ENCODE measurements at places on chromosomes 13 and 19.

GRCh38 chr19:39154100-39154628 is 28.6 kb downstream of the PAK4 start:
- no peak for DNase-seq

GRCh38 chr19:39525205-39525604 is 7.4 kb downstream of the EID2B start:
- DNase-seq, result no peak

- DNase-seq, result no peak
Observed at GRCh38 chr19:54316746-54317107, 3.8 kb upstream of the LILRA5 start.

GRCh38 chr19:45998834-45999233 is 3.6 kb downstream of the CCDC61 start:
- no peak for DNase-seq

DNA sequence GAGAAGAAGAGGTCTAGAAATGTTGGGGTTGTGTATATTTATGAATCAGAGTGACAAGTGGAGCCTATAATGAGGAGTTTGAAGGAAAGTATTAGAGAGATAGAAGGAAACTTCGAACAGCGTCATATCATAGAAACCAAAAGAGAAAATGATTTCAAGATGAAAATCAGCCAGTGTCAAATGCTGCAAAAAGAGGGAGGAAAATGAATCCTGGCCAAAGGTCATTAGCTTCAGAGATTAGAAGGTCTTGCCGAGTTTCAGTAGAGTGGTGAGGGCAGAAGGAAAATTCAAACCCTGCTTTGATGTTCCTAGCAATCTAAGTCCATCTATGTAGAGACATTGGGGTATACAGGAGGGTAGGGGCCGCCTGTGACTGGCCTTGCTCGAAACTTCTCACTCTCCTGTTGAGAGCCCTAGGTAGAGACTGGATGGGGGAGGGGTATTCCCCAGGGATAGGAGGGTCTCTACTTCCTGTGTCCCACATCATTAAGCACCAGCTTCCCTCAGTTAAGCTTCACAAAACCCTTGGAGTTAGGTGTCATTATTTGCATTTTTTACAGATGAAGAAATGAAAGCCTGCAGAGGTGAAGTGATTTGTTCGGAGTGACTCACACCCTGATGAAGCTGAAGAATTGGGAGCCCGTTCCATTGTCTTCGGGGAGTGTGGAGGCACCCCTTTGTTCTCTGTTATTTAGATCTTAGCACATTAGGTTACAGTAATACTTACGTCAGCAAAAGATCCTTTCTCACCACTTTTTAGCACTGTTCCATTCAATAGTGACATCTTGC is 62.8 kb downstream of the FGF9 start:
- no peak for DNase-seq
